ENCODE measurements at places on chromosomes 12 and 14.

DNA sequence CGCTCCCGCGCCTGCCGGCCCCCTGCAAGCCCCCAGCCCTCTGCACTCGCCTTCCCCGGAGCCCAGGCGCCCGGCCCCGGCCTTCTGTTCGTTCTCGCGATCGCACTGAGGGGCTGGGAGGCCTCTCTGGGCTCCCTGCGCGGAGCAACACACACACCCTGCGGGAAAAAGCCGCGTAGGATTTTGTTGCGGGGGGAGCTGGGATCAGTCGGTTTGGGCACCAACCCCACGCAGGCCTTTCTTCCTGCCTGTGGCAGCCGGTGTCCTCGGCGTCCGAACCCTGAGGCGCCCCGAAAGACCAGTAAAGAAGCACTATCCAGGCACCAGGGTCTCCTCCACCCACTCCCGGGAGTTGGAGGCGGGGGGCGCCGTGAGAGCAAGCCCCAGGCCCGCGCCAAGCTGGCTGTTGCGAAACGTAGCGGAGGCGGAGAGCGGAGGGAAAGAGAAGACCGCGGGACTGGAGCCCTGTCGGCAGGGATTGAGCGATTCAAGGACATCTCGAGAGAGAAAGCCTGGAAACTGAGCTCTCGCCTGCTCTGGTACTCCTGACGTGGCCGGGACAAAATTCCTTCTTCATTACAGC lies 1.9 kb upstream of the HOXC5 start:
- DNase-seq: no peak

GRCh38 chr14:77141214-77142004 lies at the start of gene ZDHHC22:
TSS of gene ZDHHC22 (minus strand) at chr14:77141791. CDS start at chr14:77139738, 2,053 bp downstream.
- DNase-seq: no peak

DNA sequence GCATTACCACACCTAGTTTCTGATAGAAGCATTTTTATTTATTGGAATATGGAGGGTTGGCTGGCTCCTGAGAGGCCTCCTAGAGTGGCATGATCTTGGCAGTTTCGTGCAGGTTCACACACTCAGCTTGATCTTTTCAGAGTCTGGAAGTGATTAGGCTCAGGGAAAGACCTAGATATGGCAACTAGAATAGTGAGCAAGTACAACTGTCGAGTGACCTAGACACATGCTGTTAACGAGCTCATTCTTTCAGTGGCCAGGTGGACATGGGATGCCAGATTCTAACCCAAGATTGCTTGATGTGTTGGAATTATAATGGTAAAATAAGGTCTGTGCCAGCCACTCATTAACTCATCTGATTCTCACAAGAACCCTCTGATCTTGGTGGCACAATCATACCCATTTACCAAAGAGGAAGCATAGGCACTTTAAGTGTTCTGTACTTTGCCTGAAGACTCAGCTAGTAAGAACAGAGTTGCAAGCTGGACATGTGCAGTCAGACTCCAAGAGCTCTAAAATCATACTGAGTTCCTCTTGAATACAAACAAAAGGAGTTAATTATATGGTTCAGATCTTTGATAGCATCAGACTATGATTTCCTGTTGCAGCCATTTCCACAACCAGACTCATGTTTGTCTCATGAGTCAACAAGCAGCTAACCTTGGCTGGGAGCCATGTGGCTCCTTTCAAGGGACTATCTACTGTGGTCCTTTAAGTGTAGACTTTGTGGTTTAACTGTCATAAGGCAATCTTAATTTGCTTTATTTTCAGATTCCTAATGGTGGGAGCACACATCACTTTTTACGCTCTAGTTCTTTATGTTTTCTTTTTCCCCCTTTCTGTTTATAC lies 144.2 kb downstream of the PLEKHA5 start:
- DNase-seq: peak; percentile 89

DNA sequence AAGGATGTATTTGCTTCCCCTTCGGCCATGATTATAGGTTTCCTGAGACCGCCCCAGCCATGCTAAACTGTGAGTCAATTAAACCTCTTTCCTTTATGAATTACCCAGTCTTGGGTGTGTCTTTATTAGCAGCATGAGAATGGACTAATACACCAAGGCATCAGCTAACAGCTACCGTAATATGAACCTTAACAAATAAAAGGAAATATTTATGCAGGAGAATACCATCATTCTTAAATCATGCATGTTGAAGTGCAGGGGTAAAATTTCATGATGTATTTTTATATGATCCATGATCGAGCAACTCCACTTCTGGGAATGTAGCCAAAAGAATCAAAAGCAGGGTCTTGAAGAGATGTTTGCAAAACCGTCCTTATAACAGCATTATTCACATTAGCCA lies 379.0 kb downstream of the NPAS3 start:
- no peak for DNase-seq

DNA sequence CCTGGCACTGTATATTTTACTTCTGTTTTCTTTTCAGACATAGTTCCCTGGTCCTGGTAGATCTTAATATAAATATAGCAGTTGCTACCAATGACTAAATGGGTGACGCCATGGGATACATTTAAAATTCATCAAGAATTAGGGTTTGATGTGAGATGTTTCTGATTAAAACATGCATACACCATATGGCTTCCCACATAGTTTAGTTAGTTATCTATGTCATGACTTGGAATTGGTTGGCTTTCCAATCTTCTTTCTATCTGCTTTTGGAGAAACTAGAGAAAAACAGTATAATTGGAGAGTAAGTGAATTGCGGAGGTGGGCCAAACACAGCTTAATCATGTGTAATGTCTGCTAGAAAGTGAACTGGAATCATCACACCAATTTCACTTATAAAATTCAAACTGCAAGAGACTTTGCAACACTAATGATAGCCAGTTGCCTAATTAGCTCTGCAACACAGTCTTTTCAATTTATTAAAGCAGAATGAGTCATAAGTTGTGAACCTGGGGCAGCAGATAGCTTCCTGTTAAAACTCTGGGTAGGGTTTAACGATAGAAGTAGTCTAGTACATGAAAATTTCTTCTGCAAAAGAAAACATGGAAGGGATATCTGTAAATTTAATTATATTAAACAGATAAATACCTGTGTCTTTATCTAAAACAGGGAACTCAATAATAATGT lies 295.2 kb downstream of the SLC16A7 start:
- DNase-seq: no peak

GRCh38 chr14:34368115-34368970 lies 93.7 kb downstream of the SPTSSA start:
- peak; percentile 37 for DNase-seq

DNA sequence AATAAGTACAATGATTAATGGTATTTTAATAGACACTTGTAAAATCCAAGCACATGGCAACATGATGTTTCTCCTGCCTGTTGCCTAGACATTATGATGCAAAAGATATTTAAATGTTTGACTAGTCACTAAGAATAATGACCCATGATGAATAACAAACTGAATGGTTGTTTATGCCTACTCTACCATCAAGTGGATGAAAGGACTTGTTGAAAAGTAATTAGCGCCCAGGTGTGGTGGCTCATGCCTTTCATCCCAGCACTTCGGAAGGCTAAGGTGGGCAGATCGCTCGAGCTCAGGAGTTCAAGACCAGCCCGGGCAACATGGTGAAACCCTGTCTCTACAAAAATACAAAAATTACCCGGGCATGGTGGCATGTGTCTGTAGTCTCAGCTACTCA lies 30.7 kb downstream of the KIF21A start:
- DNase-seq: no peak

- DNase-seq: peak; percentile 50
These were observed 617.6 kb downstream of the LRFN5 start for GRCh38 chr14:42224053-42224888.

DNA sequence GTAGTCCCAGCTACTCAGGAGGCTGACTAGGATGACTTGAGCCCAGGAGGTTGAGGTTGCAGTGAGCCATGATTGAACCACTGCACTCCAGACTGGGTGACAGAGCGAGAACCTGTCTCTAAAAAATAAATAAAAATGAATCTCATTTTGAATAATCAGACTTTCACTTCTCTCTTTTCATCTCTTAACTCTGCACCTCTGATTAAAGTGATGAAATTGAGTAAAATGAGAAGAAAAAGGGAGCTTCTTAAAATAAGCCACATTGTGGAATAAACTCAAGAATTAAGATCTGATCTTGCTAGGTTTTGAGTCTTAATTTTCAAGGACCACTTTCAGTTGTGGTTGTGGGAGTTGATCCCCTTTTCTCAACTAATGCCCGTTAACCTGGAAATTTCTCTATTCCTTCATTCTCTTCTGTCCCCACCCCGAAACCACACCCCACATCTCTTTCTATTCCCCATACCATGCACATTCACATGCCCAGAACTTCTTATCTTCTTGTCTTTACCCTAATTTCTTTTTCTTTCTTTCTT lies 70.9 kb upstream of the ETV6 start:
- DNase-seq: no peak

GRCh38 chr14:55180434-55180833 lies 11.0 kb downstream of the DLGAP5 start:
- no peak for DNase-seq

DNA sequence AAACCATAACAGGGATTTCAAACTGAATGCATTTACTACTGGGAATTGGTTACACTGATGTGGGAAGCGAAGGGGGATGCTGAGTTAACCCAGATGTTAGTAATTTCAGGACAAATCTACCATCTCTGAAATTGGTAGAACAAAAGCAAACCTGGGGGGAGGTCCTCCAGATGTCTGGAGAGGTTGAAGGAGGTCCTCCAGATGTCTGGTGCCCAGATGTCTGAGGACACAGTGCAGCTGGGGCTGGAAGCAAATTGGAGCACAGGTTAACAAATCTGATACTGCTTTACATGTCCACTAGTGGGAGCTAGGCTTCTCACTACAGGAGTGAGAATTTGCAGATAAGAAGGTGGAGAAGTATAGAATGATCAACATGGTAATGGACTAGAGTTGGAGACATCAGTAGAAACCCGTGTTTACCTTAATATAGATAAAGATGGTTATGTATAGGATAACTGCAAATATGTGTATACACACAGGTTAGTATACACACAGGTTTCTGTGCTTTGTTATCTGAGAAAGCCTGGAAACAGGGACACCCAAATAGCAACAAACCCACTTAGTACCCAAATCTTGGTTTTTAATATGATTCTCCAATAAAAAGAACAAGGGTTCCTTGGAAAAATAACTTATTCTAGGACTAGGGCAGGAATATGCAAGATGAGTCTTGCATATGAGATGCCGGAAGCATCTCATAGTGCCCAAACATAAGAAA lies 162.5 kb downstream of the C12orf50 start:
- DNase-seq: peak; percentile 10

GRCh38 chr12:62724947-62725451 lies 210.0 kb downstream of the PPM1H start:
- DNase-seq: peak; percentile 92

DNA sequence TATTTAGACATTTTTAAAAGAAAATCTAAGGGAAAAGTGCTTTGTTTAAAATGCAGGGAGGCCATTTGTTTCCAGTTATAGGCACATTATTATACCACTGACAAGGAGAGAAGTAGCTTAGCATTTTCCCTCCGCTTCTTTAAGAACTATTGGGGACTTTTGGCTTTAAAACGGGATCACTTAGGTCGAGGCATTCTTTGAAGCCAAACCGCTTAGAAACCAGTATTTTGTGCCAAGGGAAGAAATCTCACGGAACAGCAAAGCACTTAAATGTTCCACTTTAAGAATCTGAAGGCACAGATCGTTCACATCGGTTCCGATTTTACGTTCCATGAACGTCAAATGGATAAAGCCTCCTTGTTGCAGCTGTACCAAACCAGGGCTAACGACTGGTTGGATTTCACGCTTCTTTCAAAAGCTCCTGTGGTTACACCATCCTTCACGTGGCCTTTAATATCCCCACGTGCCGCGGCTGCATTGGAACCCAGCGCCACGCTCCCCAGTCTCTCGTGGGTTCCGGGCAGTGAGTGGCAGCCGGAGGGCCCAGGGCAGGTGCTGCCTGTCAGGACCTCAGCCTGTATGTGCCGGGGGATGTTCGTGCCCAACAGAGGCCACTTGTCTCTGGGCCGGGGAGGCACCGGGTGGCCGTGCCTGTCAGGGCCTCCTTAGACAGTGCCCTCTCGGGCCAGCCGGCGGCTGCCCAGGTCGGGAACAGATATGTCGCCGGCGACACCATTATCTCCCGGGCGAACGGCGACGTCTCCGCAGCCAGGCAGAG lies 195.4 kb downstream of the KIF26A start:
- no peak for DNase-seq

DNA sequence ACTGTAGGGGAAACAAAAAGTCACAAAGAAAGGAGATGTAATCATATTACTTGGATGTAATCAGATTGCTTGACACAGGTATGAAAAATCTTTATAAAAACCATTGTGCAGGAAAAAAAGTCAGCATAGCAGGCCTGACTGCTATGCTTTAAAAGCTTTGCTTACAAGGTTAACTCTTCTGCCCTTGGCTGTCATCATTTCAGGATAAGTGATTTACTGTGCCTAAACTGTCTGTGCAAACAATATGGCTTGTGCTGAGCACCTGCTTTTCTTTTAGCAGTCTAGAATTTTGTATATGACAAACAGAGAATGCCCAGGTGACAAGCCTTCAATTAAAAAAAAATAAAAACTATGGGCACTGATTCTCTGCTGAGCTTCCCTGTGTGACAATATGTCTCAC lies 63.8 kb upstream of the PLEKHG7 start:
- no peak for DNase-seq

GRCh38 chr12:117147639-117148038 lies 42.6 kb downstream of the FBXO21 start:
- no peak for DNase-seq

GRCh38 chr12:113891167-113891692 lies 74.9 kb downstream of the RBM19 start:
- no peak for DNase-seq

GRCh38 chr12:110995016-110995415 lies 74.6 kb upstream of the MYL2 start:
- DNase-seq: no peak

All from fibroblast of the conjunctiva (primary cell).